ENCODE measurements at places on chromosomes 13 and 19. TPM values are rescaled to one million over a fixed set of nuclear protein-coding genes. Genes with fewer than 3 reads are reported as not detected.

B3GLCT gene
- 7.8 TPM for total RNA-seq

PALM gene
- total RNA-seq = 75.1 TPM

GRCh38 chr13:95710313-95710712, 33.4 kb downstream of the DNAJC3 start:
- DNase-seq = no peak
- no peaks in the 10 kb centered on the region for H3K27me3 ChIP-seq
- H3K4me3 ChIP-seq = no peak overlapping the region
- no peak overlapping the region for H3K27ac ChIP-seq
- no peaks in the 10 kb centered on the region for H3K4me1 ChIP-seq

DNA sequence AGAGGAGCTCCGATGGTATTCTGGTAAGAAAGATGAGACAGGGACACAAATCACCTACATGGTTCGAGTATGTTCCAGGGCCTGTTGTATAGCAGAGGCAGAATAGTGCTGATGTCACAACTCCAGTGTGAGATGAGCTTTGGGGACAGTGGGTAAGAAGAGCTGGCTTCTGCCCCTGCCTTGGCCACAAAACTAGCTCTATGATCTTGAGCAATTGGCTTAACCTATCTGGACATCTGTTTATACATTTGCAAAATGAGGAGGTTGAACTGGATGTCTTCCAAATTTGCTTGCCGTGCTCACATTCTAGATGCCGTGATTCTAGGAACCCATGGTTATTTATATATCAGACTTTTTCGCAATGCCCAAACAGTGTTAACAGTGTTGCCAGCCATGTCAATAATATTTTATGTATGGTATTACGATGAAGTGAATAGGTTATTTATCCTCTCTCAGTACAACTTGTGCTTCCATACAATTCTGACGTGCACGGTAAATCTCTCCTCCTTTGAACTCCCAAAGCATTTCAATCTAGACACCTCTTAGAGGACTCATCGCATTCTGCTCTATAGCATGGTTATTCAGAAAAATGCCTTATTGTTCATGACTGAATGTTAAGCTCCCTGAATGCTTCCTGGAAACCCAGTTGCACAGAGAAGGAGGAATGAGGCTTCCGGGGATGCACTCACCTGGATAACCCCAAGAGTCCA, 316.0 kb downstream of the FOXO1 start:
- no peak overlapping the region for H3K27ac ChIP-seq
- no peaks in the 10 kb centered on the region for H3K36me3 ChIP-seq
- DNase-seq = no peak
- H3K4me1 ChIP-seq = no peaks in the 10 kb centered on the region

GRCh38 chr19:8306235-8307054, 1.7 kb downstream of the CD320 start:
- no peaks in the 10 kb centered on the region for H3K27me3 ChIP-seq
- no peak overlapping the region for H3K4me3 ChIP-seq
- no peak overlapping the region for H3K27ac ChIP-seq
- H3K36me3 ChIP-seq = no peaks in the 10 kb centered on the region

- H3K27ac ChIP-seq = no peak overlapping the region
- H3K36me3 ChIP-seq = no peaks in the 10 kb centered on the region
These were observed 94.9 kb downstream of the FAM216B start for GRCh38 chr13:42876270-42876714.

DNA sequence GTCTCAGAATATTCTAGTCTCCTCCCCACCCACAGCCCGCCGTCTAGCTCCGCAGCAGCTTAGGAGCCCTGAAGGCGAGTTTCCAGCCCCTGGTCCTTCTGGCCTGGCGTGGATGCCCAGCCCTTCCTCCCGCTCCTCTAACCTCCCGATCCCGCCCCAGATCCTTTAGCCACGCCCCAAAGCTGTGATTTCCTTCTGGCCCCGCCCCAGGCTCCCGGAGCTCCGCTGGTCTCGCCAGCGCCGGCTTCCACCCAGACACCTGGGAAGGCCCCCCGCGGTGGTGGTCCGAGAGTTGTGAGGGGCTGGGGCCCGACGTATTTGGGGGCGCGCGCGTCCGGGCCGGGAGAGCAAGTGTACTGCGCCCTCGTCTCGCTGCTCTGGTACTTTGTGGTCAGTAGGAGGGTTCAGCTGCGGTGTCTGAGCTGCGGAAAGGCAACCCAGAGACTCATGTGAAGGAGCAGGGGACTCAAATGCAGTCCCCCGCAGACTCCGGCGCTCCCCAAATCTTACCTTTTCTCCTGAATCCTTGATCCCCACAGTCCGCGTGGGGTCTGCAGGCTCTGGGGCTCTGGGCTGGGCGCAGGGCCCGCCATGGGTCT, at the start of gene CGB7:
CGB7 (minus strand) TSS at position 114 of the 599 bp plus-strand sequence. CDS start 2,374 bp downstream, outside the sequence.
- DNase-seq = peak; percentile 82
- H3K4me3 ChIP-seq = peak within 1 kb of the TSS; percentile 30
- H3K36me3 ChIP-seq = no peaks in the 10 kb centered on the region
- no peak within 1 kb of the TSS for H3K27ac ChIP-seq
- H3K27me3 ChIP-seq = no peaks in the 10 kb centered on the region
- no peaks in the 10 kb centered on the region for H3K4me1 ChIP-seq

- H3K36me3 ChIP-seq = no peaks in the 10 kb centered on the region
- H3K4me1 ChIP-seq = no peaks in the 10 kb centered on the region
- H3K4me3 ChIP-seq = peak overlapping the region; percentile 42
- DNase-seq = no peak
- peak overlapping the region; percentile 55 for H3K27ac ChIP-seq
These were observed 599 bp downstream of the ZNF331 start for GRCh38 chr19:53538378-53539109.

DNA sequence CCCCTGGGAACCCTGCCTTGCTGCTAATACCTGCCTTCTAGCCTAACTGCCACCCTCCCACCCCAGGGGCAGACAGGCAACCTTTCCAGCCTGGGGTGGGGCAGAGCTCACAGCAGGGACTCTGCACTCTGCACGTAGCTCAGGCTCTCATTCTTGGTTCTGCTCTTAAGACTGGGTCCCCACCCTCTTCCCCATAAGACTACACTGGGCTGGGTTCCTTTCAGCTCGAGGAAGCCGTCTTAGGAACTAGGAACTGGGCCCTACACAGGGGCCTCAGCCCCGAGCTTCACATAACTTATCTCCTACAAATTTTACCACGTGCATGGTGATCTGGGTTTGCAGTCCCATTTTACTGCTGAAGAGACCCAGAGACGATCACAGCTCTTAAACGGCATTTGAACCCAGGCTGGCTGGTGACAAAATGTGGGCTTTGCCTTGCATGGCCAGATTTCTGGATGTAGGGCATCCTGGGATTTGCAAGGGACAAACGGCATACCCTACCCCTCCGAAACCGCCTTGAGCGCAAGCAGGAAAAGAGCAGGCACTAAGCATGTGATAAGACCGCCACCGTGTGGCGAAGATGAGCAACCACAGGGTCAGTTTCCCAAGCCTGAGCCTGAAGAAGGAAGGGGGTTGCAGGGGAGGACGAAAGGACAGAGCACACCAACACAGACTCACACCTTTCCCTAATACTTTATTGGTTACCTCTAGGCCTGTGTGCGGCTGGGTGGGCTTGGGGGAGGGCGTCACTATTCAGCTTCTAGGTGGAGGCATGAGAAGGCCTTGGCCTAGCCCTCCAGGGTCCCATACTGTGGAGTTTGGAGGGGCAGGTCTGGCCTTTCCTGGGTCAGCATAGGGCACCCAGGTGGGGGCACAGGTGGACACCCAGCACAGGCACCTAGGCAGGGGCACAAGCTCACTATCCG, 5.1 kb downstream of the JUNB start:
- H3K36me3 ChIP-seq = no peaks in the 10 kb centered on the region
- no peaks in the 10 kb centered on the region for H3K4me1 ChIP-seq
- H3K27me3 ChIP-seq = peaks cover 2% of the 10 kb centered on the region

Data from aorta (tissue), 5 donors.